ENCODE measurements at places on chromosomes 16 and 17. TPM values are rescaled to one million over a fixed set of nuclear protein-coding genes. Genes with fewer than 3 reads are reported as not detected.

Gene MPP2
- total RNA-seq, result 3.6 TPM

GRCh38 chr16:67054901-67055300 is 26.0 kb downstream of the CBFB start:
- peaks cover 20% of the 10 kb centered on the region for H3K4me1 ChIP-seq
- H3K27me3 ChIP-seq, result no peaks in the 10 kb centered on the region
- H3K27ac ChIP-seq, result no peak overlapping the region
- DNase-seq, result no peak

Gene PIK3R5
- 231 TPM for total RNA-seq

- no peaks in the 10 kb centered on the region for H3K27me3 ChIP-seq
- H3K27ac ChIP-seq, result no peak overlapping the region
Measured at GRCh38 chr17:44386182-44386525, 3.3 kb downstream of the ITGA2B start.

DNA sequence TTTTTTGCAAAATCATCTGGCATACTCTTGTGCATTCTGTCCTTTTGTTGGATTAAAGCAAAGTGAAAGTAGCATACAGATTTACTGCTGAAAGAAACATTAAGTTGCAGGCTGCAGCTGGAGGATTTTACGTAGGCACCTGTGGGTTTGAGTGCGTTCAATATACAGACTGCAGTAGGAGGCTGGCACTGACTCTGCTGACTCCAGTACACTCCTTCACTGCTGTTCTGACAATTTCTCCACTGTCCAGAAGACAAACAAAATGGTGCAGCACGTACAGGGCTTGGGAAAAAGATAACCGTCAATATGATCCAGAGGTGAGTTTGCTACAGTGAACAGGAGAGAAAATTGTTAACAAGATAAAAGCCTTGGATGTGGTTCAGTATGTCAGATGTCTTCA is 73.3 kb downstream of the TANC2 start:
- no peak overlapping the region for H3K4me3 ChIP-seq
- no peaks in the 10 kb centered on the region for H3K36me3 ChIP-seq
- DNase-seq, result no peak
- no peaks in the 10 kb centered on the region for H3K4me1 ChIP-seq
- no peaks in the 10 kb centered on the region for H3K27me3 ChIP-seq

GRCh38 chr17:12098568-12098967 is 77.9 kb downstream of the MAP2K4 start:
- H3K4me1 ChIP-seq, result no peaks in the 10 kb centered on the region
- no peak overlapping the region for H3K4me3 ChIP-seq
- no peaks in the 10 kb centered on the region for H3K27me3 ChIP-seq
- H3K36me3 ChIP-seq, result no peaks in the 10 kb centered on the region
- no peak overlapping the region for H3K27ac ChIP-seq

Gene NPIPB13
- total RNA-seq, result 20.8 TPM

DNA sequence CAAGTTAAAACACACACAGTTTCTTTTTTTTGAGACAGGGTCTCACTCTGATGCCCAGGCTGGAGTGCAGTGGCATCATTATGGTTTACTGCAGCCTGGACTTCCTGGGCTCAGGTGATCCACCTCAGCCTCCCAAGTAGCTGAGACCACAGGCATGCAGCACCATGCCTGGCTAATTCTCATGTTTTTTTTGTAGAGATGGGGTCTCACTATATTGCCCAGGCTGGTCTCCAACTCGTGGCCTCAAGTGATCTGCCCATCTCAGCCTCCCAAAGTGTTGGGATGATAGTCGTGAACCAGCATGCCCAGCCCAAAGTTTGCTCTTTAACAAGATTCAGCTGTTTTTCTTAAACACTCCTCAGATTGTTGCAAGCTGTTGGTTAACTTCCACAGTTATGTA is 39.0 kb downstream of the PRPSAP2 start:
- no peak overlapping the region for H3K4me3 ChIP-seq
- no peak overlapping the region for H3K27ac ChIP-seq
- no peaks in the 10 kb centered on the region for H3K36me3 ChIP-seq
- no peaks in the 10 kb centered on the region for H3K27me3 ChIP-seq
- no peak for DNase-seq

Gene TTLL6
- not detected for total RNA-seq

GRCh38 chr16:54193013-54193664 is 93.4 kb downstream of the IRX3 start:
- H3K36me3 ChIP-seq, result no peaks in the 10 kb centered on the region
- no peak for DNase-seq
- H3K27me3 ChIP-seq, result no peaks in the 10 kb centered on the region
- H3K27ac ChIP-seq, result no peak overlapping the region
- no peaks in the 10 kb centered on the region for H3K4me1 ChIP-seq

DNA sequence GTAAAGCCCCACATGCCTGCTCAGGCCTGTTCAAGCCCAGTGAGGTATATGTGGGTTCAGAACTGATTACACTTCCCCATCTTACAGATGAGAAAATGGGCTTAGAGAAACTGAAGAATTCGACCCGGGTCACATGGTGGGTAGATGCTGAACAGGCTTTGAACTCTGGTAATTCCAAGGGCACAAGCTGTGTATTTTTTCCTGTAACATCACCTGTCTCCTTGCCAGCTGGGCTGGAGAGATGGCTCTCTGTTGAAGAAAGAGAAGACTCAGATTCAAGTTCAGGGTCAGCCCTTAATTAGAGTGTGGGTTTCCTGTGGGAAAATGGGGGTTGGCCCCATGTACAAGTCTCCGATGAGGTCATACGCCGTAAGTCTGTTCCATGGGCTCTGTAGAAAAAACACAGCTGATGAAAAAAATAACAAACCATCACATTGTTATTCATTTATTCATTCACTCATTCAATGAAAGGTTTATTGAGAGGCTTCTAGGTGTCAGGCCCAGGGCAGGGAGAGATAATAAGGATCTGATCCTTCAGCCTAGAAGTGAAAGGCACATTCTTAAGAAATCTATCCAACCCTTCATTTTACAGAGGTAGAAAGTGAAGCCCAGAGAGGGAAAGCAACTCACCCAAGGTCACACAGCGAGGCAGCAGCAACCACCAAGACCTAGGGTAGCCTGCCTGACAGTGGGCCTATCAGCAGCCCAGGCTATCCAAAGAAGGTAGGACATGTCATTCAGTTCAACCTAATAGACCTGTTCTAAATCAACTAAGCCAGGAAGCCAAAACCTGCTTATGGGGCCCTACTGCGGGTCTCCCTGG is 482.8 kb downstream of the SOX9 start:
- DNase-seq, result no peak
- H3K27me3 ChIP-seq, result no peaks in the 10 kb centered on the region
- no peak overlapping the region for H3K27ac ChIP-seq
- H3K4me3 ChIP-seq, result no peak overlapping the region
- no peaks in the 10 kb centered on the region for H3K4me1 ChIP-seq

- no peaks in the 10 kb centered on the region for H3K36me3 ChIP-seq
- H3K27ac ChIP-seq, result no peak overlapping the region
- no peak overlapping the region for H3K4me3 ChIP-seq
- no peaks in the 10 kb centered on the region for H3K27me3 ChIP-seq
- peaks cover 4% of the 10 kb centered on the region for H3K4me1 ChIP-seq
- DNase-seq, result no peak
Measured at GRCh38 chr17:51251010-51251409, 8.8 kb downstream of the MBTD1 start.

DNA sequence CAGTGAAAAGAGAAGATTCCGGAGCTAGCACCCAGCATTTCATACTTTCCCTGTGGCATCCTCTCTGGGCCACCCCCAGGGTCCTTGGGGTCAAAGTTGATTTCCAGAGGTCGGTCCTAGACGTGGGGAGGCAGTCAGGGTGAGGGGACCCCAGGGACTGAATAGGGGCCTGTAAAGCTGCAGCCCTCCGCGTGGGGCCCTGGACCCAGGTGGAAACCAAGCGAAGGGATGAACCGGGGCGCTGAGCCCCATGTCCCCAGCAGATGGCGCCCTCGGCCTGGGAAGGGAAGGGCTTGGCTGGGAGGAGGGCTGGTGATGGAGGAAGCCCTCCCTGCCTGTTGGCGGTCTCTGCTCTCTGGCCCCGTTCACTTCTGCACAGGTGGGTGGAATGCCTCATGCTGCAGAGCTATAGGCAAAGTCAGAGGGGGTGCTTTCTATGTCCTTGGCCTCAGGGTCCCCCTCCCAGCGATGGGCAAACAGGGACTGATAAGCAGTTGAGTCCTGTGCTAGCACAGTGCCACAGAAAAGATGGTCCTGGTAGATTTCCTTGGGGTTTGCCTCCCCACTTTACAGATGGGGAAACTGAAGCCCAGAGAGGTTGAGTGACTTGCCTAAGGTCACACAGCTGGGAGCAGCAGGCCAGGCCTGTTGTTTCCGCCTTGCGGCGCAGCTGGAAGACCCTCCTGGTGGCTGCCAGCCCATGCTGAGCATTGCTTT is 163.4 kb upstream of the CIBAR2 start:
- DNase-seq, result peak; percentile 64
- no peaks in the 10 kb centered on the region for H3K27me3 ChIP-seq
- H3K4me3 ChIP-seq, result no peak overlapping the region
- no peak overlapping the region for H3K27ac ChIP-seq

Gene KCNJ18
- not detected for total RNA-seq

Gene SEPHS2
- total RNA-seq, result 47.1 TPM

DNA sequence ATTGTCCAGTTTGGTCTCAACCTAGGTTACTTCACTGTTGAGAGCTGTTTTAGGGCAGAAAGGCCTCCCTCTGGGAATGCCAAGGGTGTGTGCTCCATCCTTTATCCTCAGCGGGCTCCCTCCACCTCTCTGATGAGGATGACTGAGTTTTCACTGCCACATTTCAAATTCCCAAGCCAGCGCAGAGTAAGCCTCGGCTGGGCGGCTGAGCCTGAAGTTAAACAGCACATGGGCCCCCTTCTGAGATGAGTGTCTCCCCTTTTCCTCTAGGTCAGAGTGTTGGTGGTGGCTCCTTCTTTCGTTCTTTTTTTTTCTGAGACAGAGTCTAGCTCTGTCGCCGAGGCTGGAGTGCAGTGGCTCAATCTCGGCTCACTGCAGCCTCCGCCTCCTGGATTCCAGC is 5.5 kb upstream of the GCSH start:
- H3K27me3 ChIP-seq, result no peaks in the 10 kb centered on the region
- no peak for DNase-seq
- H3K27ac ChIP-seq, result no peak overlapping the region
- H3K4me1 ChIP-seq, result no peaks in the 10 kb centered on the region

DNA sequence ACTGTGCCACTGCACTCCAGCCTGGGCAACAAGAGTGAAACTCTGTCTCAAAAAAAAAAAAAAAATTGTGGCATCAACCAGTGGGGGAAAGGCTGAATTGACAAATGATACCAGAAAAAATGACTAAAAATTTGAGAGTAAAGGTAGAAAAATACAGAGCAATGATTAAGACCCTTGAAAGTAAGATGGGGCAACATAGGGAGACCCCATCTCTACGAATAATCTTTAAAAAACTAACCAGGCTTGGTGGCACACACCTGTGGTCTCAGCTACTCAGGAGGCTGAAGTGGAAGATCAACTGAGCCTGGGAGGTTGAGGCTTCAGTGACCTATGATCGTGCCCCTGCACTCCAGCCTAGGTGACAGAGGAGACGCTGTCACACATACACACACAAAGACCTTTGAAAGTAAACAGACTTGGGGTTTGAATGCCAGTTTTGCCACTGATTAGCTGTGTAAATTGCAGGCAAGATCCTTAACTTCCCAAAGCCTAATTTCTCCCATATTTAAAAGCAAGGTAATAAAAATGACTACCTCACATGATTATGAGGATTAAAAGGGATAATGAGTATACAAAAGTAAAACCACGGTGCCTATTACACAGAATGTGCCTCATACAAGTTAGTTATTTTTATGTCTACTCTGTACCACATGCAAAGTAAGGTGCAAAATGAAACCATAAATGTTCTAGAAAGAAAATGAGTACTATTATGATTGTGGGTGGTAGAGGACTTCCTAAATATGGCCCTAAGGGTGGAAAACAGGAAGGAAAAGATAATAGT is 21.7 kb upstream of the PAFAH1B1 start:
- DNase-seq, result no peak
- H3K4me1 ChIP-seq, result no peaks in the 10 kb centered on the region
- no peaks in the 10 kb centered on the region for H3K27me3 ChIP-seq
- H3K27ac ChIP-seq, result no peak overlapping the region
- no peak overlapping the region for H3K4me3 ChIP-seq

GRCh38 chr16:71432906-71433305 is 8.9 kb downstream of the TLE7 start:
- H3K4me3 ChIP-seq, result no peak overlapping the region
- no peak overlapping the region for H3K27ac ChIP-seq
- no peaks in the 10 kb centered on the region for H3K36me3 ChIP-seq
- DNase-seq, result no peak

Gene SMIM5
- 0.41 TPM for total RNA-seq

- no peak overlapping the region for H3K27ac ChIP-seq
- no peaks in the 10 kb centered on the region for H3K27me3 ChIP-seq
- no peaks in the 10 kb centered on the region for H3K4me1 ChIP-seq
- H3K4me3 ChIP-seq, result no peak overlapping the region
Measured at GRCh38 chr17:55116440-55116914, 147.9 kb downstream of the STXBP4 start.

Gene KCNJ16
- total RNA-seq, result not detected

- no peak overlapping the region for H3K27ac ChIP-seq
- DNase-seq, result no peak
- no peak overlapping the region for H3K4me3 ChIP-seq
- no peaks in the 10 kb centered on the region for H3K27me3 ChIP-seq
- H3K36me3 ChIP-seq, result no peaks in the 10 kb centered on the region
Measured at GRCh38 chr16:65617421-65617820, 495.6 kb upstream of the CDH11 start.

Gene SNX20
- 54.5 TPM for total RNA-seq

- H3K27ac ChIP-seq, result no peak overlapping the region
- DNase-seq, result no peak
- no peaks in the 10 kb centered on the region for H3K27me3 ChIP-seq
- H3K4me3 ChIP-seq, result no peak overlapping the region
- peaks cover 6% of the 10 kb centered on the region for H3K36me3 ChIP-seq
- H3K4me1 ChIP-seq, result peaks cover 9% of the 10 kb centered on the region
Measured at GRCh38 chr16:11675561-11676511, 7.6 kb downstream of the SNN start.

Gene PERCC1
- total RNA-seq, result not detected

DNA sequence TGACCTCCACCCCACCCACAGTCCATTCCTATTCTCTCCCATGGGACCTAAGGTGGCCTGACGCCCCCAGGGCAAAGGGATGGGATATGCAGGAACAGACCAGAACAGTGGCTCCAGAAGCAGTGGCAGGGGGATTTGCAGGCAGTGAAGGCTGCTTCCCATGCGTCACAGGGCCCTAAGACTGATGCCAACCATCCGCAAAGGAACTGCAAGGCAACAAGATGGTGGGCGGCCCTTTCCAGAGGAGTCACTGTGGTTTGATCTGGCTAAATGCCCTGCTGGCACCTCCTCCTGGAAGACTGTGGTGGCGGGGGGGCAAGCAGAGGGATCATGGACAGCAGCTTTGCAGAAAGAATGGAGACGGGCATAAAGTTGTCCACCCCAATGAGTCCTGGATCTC is 4.4 kb upstream of the SLC39A11 start:
- no peak for DNase-seq
- H3K27me3 ChIP-seq, result no peaks in the 10 kb centered on the region
- H3K4me1 ChIP-seq, result peaks cover 3% of the 10 kb centered on the region
- no peak overlapping the region for H3K27ac ChIP-seq

- DNase-seq, result peak; percentile 44
- no peak overlapping the region for H3K27ac ChIP-seq
- no peak overlapping the region for H3K4me3 ChIP-seq
- no peaks in the 10 kb centered on the region for H3K4me1 ChIP-seq
- no peaks in the 10 kb centered on the region for H3K36me3 ChIP-seq
Measured at GRCh38 chr16:17194190-17194780, 276.5 kb downstream of the XYLT1 start.

- no peak overlapping the region for H3K27ac ChIP-seq
- H3K27me3 ChIP-seq, result no peaks in the 10 kb centered on the region
- H3K4me1 ChIP-seq, result peaks cover 5% of the 10 kb centered on the region
- H3K36me3 ChIP-seq, result no peaks in the 10 kb centered on the region
- no peak for DNase-seq
Measured at GRCh38 chr16:68363658-68364521, 53.1 kb downstream of the PRMT7 start.

- peaks cover 43% of the 10 kb centered on the region for H3K36me3 ChIP-seq
- H3K4me3 ChIP-seq, result peak overlapping the region; percentile 23
- H3K27ac ChIP-seq, result peak overlapping the region; percentile 79
Measured at GRCh38 chr17:40553694-40554534, 11.4 kb downstream of the CCR7 start.
